GM12891 (cell line): ENCODE measurements at places on chromosomes 2 and 18.

DNA sequence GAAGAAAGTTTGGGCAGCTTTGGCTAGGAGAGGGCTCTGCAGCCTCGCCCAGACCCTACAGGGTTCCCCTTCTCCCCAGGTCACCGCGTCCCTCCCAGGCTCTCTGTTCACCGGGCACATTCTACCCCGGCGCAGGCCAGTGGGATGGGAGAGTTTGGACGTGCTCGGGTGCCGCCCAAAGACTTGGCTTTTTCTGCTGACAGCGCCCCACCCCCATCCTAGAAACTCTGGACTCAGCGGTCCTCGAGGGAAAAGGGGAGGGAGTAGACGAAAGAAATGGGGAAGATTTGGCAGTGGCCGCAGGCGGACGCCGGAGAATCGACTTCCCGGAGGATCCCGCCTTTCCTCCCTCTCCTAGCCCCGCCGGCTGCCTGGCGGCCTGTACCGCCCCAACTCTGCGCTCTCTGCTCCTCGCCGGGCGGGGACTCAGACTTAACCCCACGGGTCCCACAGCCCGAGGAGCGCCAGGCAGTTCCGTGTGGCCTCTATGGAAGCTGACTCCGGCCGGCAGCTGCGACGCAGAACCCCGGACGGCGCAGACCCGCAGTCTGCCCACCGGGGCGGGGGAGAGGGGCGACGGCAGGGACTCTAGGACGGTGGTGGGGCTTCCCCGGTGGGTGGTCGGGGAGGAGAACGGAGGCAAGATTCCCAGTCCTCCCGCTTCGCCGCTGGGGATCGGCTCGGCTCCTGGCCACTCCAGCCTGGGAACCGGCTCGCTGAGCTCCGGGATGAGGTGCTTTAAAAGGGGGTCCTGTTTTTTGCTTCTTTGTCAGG, 863 bp upstream of the SIX2 start:
- DNase-seq, result no peak

GRCh38 chr2:219871351-219871750, 243.9 kb downstream of the SLC4A3 start:
- no peak for DNase-seq

GRCh38 chr2:55137024-55137958, 87.0 kb upstream of the RTN4 start:
- no peak for DNase-seq

DNA sequence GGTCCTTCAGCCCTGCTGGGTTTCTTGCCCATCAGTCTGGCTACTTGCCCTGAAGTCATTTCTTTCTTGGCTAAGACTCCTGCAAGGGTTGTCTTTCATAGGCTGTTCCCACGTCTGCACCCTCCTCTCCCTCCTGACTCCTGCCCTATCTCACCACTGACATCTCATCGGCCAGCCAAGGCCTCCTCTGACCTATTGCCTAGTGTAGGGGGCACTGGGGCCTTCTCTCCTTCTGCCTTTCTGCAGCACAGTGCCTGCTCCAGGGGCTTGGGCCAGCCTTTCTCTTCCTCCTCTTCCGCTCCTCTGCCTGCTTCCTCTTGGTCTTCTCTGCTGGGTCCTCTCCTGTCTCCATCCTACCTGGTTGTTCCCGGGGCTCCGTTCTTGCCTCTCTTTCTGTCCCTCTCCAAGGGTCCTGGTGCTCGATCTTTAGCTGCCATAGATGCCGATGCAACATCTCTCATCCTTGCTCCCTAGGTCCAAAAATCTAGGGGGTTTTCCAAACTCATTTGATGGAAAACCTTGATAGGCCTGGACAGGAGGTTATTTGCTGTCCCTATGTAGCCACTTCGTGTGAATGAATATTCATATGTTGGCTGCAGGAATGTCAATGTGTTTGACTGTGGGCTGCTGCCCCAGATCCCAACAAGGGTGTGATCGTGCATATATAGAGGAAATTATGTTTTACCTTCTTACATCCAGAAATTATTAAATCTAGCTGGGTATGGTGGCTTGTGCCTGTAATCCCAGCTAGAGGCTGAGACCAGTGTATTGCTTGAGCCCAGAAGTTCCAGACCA, 9.7 kb upstream of the NT5DC4 start:
- no peak for DNase-seq

DNA sequence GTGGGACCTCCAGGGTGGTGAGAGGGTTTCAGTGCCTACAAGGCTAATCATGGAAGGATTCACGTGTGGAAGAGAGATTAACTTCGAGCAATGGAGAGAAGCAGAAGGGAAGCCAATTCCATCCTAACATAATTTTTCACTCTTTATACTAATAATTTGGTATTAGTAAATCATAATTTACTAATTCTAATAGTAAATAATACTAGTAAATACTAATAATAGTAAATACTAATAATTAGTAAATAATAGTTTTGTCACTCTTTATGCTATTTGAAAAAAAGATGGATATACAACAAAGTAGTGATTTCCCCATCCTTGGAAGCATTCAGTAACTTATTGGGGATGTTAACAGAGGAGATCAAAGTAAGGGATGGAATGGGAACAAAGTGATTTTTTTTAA, 6.4 kb upstream of the SAG start:
- DNase-seq, result no peak
